Activated T-helper 17 cell treated with anti-CD3 and anti-CD28 coated beads, Interleukin-2, amount 50 U/mL, for 72 hours (primary cell): ENCODE measurements at places on chromosomes 3 and 15. TPM values are rescaled to one million over a fixed set of nuclear protein-coding genes. Genes with fewer than 3 reads are reported as not detected.

DNA sequence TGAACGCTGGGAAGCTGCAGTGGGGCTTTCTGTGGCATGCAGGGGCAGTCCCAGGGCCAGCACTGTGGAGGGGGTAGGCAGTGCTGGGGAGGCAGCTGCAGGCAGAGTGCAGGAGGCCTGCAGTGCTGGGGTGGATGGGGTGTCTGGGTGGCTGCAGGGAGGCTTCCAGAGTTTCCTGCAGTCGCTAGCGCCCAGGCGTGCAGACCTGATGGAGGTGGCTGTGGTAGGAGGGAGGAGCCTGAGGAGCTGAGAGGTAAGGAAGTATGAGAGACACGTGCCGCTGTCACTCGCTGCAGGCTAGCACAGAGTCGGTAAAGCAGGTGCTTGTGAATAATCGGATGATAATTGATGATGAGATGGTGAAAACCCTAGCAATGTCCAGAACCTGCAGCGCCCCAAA, 16.3 kb downstream of the SYNM start:
- no peak for ATAC-seq

GRCh38 chr3:19148768-19149091, 420 bp downstream of the KCNH8 start:
- no peak for ATAC-seq

DNA sequence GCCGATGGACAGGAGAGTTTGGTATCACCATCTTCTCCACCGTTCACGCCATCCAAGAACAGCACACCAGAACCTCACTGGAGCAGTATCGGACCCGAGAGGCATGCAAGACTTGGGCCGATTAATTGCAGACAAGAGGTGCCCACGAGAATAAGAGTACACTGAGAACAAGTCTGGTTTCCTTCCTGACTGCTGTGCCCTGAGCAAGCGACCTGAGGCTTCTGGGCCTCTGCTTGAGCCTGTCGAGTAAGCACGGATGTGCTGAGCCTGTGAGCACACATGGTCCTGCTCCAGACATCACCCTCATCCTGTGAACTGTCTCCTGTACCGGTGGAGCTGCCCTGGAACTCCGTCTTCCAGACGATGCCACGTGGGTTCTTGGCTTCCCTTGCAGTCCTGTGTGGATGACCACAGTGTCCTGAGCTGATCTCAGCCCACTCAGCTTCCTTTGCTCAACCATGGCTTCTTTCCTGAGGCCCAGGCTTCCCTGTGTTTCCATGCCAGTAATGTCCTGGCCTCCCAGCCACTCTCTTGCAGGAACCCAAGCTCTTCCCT, 34.3 kb upstream of the SNRPA1 start:
- no peak for ATAC-seq

The RTP1 gene
- total RNA-seq = not detected

DNA sequence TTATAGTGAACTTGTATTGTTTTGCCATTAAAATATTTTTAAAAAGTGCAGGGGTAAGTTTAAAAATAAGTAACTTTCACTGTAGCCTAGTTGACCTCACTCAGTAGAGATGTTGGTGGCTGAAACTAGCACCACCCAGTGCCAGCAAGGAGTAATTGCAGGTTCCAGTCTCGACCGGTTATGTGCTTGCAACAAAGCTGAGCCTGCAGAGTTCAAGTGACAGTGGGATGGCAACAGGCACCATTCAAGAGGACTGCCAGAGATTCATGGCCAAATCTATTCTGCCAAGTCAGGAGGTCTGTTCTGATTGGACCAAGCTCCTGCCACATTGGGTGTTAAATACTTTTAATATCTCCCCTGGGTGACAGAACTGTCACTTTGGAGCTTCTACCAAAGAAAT, 2.7 kb downstream of the ADAMTS7 start:
- ATAC-seq = peak; percentile 53

GRCh38 chr15:59689626-59690236, 611 bp upstream of the BNIP2 start:
- peak; percentile 38 for ATAC-seq

GRCh38 chr15:41908736-41909461, 15.0 kb upstream of the SPTBN5 start:
- ATAC-seq = no peak

DNA sequence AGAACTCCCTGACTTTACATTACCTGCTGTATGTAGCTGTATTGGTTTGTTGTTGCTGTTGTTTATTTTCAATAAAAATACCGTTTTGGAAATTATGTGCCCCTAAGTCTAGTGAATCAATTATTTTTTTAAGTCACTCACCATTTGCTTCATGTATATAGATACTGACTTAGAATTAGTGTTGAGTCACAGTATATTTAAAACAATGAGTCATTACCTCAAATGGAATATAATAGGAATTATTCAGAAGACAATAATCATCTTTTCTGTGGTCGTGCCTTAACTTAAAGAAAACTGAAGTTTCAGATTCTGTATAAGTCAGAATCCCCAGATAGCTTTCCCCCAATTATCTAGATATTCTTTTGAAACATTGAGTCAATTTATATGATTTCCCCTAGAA, 21.0 kb upstream of the ALDH1A2 start:
- peak; percentile 52 for ATAC-seq

- no peak for ATAC-seq
Measured at GRCh38 chr3:66092175-66092995, 53.7 kb upstream of the MAGI1 start.

- no peak for ATAC-seq
Measured at GRCh38 chr3:100113723-100114412, 433 bp downstream of the FILIP1L start.

GRCh38 chr3:45236964-45237363, 10.9 kb upstream of the TMEM158 start:
- no peak for ATAC-seq

The BNIP2 gene
- total RNA-seq = 46.5 TPM

- no peak for ATAC-seq
Measured at GRCh38 chr3:177374323-177374722, 177.0 kb upstream of the TBL1XR1 start.

The P3H2 gene
- total RNA-seq = not detected

- no peak for ATAC-seq
Measured at GRCh38 chr15:48868536-48868935, 9.4 kb upstream of the EID1 start.

The PLA2G4D gene
- not detected for total RNA-seq

The SLC24A1 gene
- 3.3 TPM for total RNA-seq

DNA sequence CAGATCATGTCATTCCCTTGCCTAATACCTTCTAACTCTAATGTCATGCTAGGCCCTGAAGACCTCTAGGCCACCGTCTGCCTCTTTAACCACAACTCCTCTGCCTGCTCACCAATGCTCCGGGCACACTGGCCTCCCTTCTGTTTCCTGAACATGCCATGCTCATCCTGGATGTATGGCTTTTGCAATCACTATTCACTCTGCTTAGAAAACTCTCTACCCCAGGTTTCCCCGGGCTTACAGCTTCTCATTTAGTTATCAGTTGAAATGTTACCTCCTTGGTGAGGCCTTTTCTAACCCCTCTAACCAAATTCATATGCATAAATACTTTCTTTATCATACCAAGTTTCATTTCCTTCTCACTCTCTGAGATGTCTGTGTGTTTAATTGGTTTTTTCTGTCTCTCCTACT, 727.8 kb upstream of the CFAP20DC start:
- no peak for ATAC-seq

GRCh38 chr3:69791106-69791505, 51.8 kb downstream of the MITF start:
- ATAC-seq = no peak

- ATAC-seq = no peak
Measured at GRCh38 chr3:120039642-120040610, 54.3 kb downstream of the GSK3B start.

GRCh38 chr3:183845608-183846288, 20.4 kb upstream of the MAP6D1 start:
- no peak for ATAC-seq

DNA sequence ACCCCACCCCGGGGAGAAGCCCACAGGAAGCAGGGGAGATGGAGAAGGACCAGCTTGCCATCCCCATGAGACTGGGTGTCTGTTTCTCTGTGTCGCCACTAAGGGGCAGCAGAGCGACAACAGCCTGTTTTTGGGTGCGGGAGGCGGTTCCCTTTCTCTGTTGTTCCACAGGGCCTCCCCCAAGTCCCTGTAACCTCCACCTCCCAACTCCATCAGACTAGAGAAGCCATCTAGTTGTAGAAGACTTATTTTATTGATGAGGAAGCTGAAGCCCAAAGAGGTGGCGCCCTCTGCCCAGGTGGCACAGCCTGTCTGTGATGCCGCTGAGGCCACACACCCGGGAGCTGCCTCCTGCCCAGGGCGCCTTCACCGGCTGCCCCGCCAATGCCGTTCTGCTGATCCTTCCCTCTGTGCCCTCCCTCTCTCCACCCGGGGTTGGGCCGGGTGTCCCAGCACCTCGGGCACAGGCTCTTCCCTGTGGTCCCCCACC, 3.9 kb upstream of the CCDC9B start:
- peak; percentile 81 for ATAC-seq

GRCh38 chr3:173819368-173819767, 421.8 kb downstream of the NLGN1 start:
- ATAC-seq = no peak

DNA sequence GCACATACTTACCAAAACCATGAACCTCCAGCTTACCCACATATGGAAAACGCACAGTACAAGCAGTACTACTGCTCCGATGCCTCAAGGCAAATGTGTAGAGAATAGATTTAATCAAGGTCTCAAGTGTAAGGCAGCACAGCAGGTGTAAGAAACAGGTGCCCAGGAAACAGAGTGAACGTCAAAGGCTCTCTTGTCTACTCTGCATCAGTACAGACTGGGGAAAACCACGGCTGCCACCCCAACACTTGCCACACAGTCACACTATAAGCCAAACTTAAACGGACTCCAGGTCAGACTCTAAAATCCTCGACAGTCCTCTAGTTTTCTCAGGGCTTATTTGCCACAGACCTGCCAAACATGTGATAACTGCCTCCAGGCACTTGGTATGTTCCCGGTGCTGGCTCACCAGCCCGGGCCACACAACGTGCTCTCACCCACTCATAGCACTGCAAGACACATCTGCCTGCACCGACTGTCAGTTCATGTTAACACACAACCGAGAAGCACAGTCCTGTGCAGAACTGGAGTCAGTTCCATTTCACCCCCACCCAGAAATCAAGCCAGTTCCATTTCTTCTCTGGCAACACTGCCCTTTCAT, 30.6 kb downstream of the ABCC5 start:
- no peak for ATAC-seq
